Activated T-helper 1 cell treated with anti-CD3 and anti-CD28 coated beads, Interleukin-12 subunit alpha, Interleukin-12 subunit beta, Interleukin-2, Interleukin-4 antibody, amounts not matched to agents 30 ng/mL and 10 ng/mL and 1 ng/mL, durations not matched to agents 14 hours and 24 hours and 36 hours (primary cell): ENCODE measurements at places on chromosomes 7 and 10. TPM values are rescaled to one million over a fixed set of nuclear protein-coding genes. Genes with fewer than 3 reads are reported as not detected.

TAS2R41 gene
- not detected in 2 replicates for total RNA-seq

SPACDR gene
- total RNA-seq = 2.8 and 2.9 TPM in 2 replicates

MUC3A gene
- total RNA-seq = not detected in 2 replicates

DNA sequence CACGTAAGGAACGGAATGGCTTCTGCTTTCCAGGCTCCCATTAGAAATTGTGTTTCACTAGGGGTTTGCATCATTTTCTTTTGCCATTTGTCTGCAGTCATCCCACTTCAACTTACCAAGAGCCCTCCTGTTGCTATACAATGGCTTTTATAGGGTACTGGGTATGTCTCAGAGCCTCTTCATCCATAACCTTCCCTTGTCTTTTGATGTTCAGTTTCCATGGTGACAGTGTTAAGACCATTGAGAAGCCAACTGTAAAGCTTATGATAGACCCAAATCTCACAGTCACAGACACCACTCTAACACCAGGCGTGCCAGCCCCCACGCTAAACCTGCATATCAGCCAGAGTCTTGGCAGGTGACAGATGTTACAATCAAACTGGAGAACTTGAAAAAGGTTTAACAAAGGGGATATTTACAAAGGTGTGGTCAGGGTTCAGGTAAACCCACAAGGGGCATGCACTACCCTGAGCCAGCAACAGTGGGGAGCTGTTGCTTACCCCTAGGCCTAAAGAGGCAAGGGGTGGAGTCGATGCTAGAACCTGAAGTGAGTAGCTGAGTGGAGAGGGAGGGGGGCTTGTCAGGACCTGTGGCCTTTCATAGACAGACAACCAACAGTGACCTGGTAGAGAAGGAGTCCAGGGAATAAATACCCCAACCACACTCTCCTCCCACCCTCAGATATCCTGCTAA, 53.2 kb upstream of the ABLIM1 start:
- peaks cover 30% of the 10 kb centered on the region for H3K27me3 ChIP-seq
- H3K4me3 ChIP-seq = no peak overlapping the region
- DNase-seq = no peak

GRCh38 chr7:95106401-95106800, 199.0 kb downstream of the PPP1R9A start:
- H3K4me3 ChIP-seq = no peak overlapping the region
- DNase-seq = no peak
- no peaks in the 10 kb centered on the region for H3K36me3 ChIP-seq
- H3K27me3 ChIP-seq = no peaks in the 10 kb centered on the region
- H3K27ac ChIP-seq = no peak overlapping the region
- no peaks in the 10 kb centered on the region for H3K4me1 ChIP-seq

DNA sequence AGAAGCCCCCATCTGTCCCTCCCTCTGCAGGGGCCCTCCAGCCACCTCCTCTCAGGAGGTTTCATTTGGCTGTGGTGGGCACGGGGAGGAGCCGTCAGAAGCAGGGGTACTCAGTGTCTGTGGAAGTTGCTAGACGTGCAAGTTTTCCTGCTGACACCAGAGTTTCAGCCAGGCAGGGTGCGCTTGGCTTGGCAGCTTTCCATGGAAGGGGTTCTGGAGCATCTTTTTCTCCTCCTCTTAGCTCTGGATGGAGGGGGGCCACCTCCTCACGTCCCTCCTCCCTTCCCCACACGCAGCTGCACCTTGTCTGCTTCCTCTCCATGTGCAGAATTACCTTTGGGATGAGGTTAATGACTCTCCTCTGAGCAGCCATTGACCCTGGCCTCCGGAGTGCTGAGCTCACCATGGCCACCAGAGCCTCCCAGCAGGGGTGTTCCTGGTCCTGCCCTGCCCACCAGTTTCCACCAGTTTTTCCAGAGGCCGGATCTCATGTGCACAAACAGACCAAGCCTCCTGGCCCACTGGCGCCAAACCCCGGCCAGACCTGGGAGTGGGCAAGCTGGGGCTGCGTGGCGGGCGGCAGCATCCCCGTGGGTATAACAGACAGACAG, 579.8 kb upstream of the FOXK1 start:
- no peak overlapping the region for H3K4me3 ChIP-seq
- no peaks in the 10 kb centered on the region for H3K4me1 ChIP-seq
- H3K27me3 ChIP-seq = no peaks in the 10 kb centered on the region
- no peak for DNase-seq
- no peak overlapping the region for H3K27ac ChIP-seq

DNA sequence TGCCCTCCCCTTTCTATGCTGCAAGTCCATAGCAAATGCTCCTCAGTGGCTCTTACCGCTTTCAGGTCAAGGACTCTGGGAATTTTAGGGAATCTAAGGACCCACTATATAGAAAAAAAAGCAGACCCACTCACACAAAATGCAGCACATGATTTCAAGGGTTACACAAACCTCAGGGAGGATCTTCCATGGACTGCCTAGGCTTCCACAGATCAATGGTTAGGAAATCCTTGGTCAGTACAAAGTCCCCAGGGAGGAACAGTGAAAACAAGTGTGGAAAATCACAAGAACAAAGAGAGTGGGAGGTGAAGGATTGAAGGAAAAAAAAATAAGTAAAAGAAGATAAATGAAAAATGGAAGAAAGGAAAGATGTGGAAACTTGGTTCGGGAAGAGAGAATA, 188.4 kb downstream of the AHR start:
- no peak for DNase-seq
- no peak overlapping the region for H3K4me3 ChIP-seq
- no peaks in the 10 kb centered on the region for H3K36me3 ChIP-seq
- H3K27me3 ChIP-seq = no peaks in the 10 kb centered on the region

DNA sequence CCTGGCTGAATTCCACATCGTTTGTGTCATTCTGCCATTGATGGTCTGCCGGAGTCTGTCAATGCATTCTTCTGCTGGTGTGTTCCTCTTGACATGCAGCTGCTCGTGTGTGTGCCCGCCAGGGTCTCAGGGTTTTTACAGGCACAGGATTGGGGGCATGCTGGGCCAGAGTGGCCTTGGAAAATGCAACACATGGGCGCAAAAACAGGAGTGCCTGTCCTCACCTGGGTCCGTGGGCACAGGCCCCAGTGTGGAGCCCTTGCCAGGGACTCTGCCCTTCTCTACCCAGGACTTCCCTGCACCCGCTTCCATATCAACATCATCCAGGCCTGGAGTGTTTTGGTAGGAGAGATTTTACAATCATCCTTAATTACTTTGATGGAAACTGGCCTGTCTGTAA, 340.7 kb downstream of the KIF20B start:
- no peaks in the 10 kb centered on the region for H3K4me1 ChIP-seq
- no peaks in the 10 kb centered on the region for H3K36me3 ChIP-seq
- no peak overlapping the region for H3K27ac ChIP-seq
- H3K27me3 ChIP-seq = no peaks in the 10 kb centered on the region
- DNase-seq = no peak

DNA sequence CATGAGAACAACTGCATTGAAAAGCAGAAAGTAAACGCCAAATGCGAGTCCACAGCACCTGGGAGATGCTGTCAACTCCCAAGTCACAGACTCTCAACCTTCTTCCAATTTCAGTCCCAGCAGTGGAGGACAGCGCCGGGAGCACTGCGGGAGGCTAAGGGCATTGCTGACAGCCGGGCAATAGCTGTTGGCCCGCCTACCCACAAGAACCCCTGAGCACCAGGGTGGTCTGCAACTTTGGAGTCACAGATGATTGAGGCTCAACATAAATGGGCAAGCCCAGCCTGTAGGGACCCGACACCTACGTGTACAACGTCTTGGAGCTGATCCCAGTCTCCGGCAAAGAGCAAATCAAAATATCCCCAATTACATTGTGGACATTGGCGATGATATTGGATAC, 262.9 kb downstream of the TCERG1L start:
- H3K36me3 ChIP-seq = no peaks in the 10 kb centered on the region
- no peak for DNase-seq
- H3K4me3 ChIP-seq = no peak overlapping the region
- no peak overlapping the region for H3K27ac ChIP-seq
